ENCODE measurements at places on chromosomes 16 and 17.

DNA sequence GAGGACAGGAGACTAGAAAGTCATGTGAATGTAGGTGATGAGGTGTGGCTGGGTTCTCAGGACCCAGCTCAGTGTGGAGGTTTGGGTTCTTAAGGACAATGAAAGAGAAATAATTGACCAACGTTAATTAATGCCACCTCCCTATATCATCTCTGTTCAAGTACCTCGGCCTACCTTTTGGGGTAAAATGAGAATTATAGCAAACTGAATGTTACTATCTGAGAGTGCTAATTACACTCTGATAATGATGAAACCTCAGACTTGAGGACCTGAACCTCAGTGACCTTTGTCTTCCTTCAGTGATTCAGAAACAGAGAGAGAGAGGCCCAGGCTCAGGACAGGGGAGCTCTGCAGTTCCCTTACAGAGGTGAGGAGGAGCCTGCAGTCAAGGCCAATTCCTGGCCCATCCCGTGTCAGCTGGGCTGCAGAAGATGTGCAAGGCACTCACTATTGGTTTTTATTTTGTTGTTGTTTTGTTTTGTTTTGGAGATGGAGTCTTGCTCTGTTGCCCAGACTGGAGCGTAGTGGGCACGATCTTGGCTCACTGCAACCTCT is 57.3 kb downstream of the SALL1 start:
- no peaks in the 10 kb centered on the region for H3K27me3 ChIP-seq
- H3K4me3 ChIP-seq: no peak overlapping the region
- no peaks in the 10 kb centered on the region for H3K4me1 ChIP-seq
- no peaks in the 10 kb centered on the region for H3K36me3 ChIP-seq
- DNase-seq: no peak
- H3K27ac ChIP-seq: no peak overlapping the region

DNA sequence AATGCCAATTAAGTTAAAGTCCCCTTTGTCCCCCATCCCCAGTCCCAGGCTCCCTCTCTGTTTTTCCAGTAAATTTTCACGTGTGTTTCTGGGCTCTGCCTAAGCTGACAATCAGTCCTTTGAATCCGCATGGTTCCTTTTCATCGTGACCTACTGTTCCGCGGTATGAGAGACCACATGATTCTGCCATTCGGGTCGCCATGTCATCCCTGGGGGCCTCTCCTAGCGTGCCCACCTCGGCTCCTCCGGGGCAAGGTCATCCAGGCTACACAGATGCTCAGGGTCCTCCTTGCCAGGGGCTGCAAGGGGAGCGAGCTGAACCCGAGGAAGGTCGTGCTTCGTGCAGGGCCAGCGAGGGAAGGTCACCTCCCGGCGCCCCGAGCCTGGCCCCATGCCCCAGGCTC is 157.6 kb downstream of the RAB11FIP4 start:
- H3K4me1 ChIP-seq: peaks cover 3% of the 10 kb centered on the region
- no peaks in the 10 kb centered on the region for H3K27me3 ChIP-seq
- peak overlapping the region; percentile 94 for H3K4me3 ChIP-seq

- H3K36me3 ChIP-seq: peaks cover 18% of the 10 kb centered on the region
- no peaks in the 10 kb centered on the region for H3K4me1 ChIP-seq
- no peaks in the 10 kb centered on the region for H3K27me3 ChIP-seq
- H3K4me3 ChIP-seq: no peak overlapping the region
Observed at GRCh38 chr16:502179-502943, 25.2 kb upstream of the CAPN15 start.

DNA sequence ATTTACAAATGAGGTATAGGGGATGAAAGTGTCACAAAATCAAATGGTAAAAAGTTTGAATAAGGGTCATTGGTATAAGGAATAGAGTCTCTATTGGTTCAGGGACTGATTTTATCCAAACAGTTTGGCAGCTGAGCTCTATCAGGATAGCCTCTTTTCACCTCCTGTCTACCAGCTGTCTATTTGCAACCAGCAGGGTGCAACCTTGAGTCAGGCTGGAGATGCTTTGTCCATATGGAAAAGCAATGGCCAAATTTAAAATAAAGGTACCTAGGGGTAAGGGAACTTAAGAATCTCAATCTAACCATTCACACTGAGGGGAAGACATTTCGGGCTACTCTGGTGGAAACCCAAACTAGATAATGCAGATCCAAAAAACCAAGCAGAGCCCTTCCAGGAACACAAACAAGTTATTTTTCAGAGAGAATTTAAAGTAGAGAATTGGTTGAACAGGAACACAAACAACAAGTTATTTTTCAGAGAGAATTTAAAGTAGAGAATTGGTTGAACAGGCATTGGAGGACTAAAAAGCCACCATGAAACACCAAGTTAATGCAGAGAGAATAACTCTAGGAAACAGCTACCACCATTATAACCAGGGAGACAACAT is 12.6 kb upstream of the CA10 start:
- H3K4me3 ChIP-seq: no peak overlapping the region
- no peak overlapping the region for H3K27ac ChIP-seq
- peak; percentile 41 for DNase-seq
- H3K4me1 ChIP-seq: no peaks in the 10 kb centered on the region
- no peaks in the 10 kb centered on the region for H3K36me3 ChIP-seq

- H3K36me3 ChIP-seq: no peaks in the 10 kb centered on the region
- no peak for DNase-seq
- no peak overlapping the region for H3K4me3 ChIP-seq
- H3K27me3 ChIP-seq: no peaks in the 10 kb centered on the region
- peaks cover 16% of the 10 kb centered on the region for H3K4me1 ChIP-seq
- no peak overlapping the region for H3K27ac ChIP-seq
Observed at GRCh38 chr17:15469260-15469659, 1.8 kb upstream of the CDRT4 start.

DNA sequence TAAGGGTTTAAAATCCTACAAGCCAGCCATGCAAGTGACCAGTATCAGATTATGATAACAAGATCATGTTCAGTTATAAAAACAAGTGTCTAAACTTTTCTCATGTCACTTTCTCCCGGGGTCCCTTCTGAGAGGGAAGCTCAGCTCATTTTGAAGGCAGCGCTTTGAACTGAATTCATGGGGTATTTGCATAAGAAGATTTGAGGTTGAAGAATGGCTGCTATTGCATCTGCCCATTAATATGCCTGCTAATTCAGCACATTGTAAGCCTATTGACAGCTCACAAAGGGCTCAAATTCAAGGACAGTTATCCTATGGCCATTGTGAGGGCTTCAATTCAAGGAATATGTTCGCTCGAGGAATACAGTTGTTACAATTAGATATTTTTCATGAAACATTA is 290.2 kb upstream of the IRX3 start:
- H3K27me3 ChIP-seq: no peaks in the 10 kb centered on the region
- H3K4me1 ChIP-seq: no peaks in the 10 kb centered on the region
- DNase-seq: no peak
- no peak overlapping the region for H3K4me3 ChIP-seq

DNA sequence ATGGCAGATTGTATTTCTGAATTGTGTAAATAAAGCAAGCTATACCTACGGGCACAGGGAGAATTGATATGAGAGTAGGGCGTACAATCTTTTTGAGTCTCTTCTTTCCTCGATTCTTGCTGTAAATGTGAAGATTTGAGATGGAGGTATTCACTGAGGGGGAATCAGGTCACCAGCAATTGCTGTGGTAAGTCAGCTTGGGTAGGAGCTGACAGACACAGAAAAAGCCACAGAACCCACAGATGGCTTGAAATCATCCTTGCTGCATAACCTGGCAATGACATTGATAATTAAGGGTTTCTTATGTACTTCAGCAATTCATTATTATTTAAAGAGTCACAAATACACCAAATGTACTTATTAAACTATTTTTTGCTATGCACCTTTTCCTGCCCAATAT is 164.2 kb downstream of the CNTNAP4 start:
- H3K4me3 ChIP-seq: no peak overlapping the region
- H3K27ac ChIP-seq: no peak overlapping the region
- H3K4me1 ChIP-seq: no peaks in the 10 kb centered on the region
- DNase-seq: no peak
